Right atrium auricular region (tissue), 2 donors: ENCODE measurements at places on chromosomes 12 and 14.
A peak's percentile ranks its signal among the peaks of the same experiment; 100 is the strongest.

- DNase-seq = no peak
Measured at GRCh38 chr12:102093319-102093718, 26.6 kb downstream of the NUP37 start.

DNA sequence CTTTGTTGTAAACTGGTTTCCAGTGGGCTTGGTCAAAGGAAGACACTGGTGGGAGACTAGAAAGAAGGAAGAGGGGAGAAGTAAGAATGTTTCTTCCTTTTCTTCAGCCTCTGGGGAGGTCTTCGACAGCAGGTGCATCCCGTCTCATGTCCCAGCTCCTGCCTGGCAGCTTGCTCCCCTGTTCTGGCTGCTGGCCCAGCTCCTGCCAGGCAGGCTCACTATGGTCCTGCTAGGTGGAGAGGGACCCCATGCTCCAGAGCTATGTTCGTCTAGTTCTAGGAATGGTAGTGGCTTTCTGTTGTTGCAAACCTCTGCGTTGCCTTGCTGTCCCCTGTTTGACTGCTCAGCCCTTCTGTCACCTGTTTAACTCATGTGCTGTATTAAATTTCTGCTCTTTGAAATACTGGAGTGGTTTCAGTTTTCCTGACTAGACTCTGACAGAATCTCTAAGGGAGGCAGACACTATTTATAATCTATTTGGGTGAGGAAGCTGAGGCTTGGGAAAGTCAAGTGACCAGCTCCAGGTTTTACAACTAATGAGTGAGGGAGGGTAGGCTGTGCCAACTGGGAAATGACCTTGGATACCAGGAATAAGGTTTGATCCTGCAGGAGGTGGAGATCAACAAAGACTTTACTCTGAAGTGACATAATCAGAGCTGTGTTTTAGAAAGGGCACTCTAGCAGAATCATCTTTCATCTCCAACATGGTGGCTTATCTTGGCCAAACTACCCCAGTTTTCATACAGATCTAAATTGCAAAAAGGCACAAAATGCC is 94.7 kb upstream of the DDHD1 start:
- DNase-seq = no peak

DNA sequence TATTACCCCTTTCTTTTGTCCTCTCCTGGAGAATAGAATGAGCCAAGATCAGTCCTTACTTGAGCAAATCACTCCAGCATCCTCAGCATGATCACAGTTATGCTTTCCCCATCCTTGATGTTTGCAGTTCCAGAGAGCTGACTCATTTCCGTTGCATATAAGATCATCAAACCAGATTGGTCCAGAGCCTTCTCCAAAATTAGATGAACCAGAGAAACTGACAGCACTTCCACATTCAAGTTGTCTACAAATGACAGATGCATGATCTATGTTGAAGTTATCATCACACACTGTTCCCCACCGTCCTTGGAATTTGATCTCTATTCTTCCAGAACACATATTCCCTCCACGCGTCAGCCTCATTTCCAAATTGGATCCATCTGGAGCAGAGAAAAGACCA is 4.8 kb downstream of the CD163 start:
- DNase-seq = no peak

DNA sequence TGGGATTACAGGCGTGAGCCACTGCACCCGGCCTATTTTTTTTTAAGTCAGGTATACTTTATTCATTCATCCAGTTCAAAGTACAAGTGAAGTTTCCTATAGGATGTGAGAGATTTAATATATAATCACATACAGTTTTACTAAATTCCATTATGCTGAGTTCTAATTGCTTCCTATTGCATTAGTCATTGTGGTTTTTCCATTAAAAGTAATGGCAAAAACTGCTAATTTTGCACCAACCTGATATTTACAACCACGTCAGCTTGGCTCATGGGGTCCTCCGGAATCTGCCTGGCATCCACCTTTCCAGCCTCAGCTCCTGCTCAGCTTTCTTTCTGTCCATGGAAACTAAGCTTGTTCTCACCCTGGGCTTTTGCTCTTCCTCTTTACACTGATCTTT is 67.0 kb upstream of the CSRP2 start:
- no peak for DNase-seq

- no peak for DNase-seq
Measured at GRCh38 chr14:21267886-21268616, 1.2 kb downstream of the HNRNPC start.

DNA sequence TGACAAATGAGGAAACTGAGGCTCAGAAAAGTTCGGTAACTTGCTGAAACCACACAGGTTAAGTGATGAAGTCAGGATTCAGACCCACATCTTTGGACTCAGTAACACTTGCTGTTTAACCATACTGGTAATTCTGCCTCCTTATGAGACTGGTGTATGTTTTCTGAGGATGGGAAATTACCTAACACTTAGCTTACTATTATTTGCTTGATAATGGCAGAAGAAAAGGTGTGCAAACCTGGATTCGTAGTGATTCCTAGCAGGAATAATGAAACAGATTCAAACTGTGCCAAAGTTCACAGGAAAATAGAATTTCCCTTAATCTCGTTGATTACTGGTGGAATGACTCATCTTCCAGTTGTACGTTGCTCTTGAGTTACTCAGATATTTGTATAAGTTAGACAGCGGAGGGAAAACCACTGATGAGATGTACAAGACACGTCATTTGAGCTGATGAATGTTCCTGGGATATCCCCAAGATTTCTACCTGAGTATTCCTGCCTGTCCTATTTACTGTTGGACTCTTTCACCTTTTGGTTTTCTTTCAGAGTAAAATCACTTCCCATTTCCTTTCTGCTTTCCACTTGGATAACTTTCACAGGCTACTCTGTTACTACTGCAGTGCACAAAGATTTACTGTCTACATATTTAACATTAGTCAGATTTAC is 37.5 kb downstream of the PRORP start:
- no peak for DNase-seq

DNA sequence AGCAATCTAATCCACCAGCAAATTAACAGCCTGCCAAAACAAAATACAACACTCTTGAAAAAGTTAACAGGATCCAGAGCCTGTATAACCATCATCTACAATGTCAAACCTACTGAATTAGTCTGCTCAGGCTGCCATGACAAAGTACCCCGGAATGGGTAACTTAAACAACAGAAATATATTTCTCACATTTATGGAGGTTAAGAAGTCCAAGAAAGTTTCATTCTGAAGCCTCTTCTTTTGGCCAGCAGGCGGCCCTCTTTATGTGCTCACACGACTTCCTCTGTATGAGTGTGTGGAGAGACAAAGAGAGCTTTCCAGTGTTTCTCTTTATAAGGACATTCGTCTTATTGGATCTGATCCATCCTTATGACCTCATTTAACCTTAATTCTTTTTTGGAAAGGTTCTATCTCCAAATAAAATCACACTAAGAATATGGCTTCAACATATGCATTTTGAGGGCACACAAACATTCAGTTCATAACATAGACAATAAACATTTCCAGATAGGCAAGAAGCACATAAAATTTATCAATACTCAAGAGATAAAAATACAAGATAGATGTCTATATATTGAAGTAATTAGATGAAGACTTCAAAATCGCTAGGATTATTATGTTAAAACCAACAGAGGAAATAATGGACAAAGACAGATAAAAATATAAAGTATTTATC is 5.9 kb upstream of the RERG start:
- peak; percentile 75 for DNase-seq

DNA sequence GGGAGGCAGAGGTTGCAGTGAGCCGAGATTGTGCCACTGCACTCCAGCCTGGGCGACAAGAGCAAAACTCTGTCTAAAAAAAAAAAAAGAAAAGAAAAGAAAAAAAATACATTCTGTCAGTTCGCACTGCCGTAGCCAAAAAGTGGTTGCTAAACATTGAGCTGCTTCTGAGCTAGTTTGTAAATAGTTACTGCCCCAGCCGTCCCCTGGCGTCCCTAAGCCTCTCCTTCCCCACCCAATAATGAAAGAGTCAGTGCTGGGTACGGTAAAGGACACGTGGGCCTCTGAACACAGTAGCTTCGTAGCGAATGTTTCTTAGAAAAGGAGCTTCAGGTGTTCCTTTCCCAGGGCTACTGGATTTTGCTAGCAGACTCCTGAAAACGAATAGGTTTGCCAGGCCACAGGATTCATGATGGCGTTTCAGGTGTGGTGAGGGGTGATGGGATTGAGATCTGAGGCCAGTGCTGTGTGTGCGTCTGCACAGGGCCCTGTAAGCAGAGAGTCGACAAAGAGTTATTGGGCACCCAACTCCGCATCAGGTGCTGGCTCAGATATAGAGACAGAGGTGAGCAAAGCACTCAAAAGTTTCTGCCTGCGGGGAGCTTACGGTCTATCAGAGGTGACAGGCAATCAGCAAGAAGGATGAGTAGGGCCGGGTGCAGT is 94.1 kb downstream of the LGMN start:
- no peak for DNase-seq

- no peak for DNase-seq
Measured at GRCh38 chr14:63991833-63992232, 139.0 kb downstream of the SYNE2 start.

GRCh38 chr12:6124411-6125309 is at the start of gene VWF:
Gene VWF (minus strand): TSS chr12:6124670. CDS start chr12:6123196, 1,474 bp downstream.
- DNase-seq = no peak

DNA sequence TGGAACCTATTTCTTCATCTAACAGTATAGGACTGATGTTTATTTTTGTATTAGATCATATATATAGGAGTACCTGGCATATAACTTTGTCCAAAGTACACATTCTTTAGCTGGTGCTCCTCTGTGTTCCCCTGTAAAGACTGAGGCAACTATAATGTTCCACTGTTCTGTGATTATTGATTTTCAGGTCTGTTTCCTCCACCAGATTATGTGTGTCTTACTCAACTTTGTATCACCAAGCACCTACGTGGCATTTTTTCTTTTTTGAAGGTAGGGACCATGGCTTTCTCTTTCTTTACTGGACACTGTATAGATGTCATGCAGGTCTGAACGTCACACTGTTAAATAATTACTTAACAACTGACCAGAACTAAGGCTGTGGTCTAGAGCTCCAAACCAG is 29.3 kb downstream of the BICD1 start:
- DNase-seq = no peak

- no peak for DNase-seq
Measured at GRCh38 chr14:75653563-75653962, 7.1 kb downstream of the ERG28 start.

- no peak for DNase-seq
Measured at GRCh38 chr12:72098622-72099021, 160.0 kb downstream of the TPH2 start.

- DNase-seq = no peak
Measured at GRCh38 chr12:100219328-100220109, 18.9 kb downstream of the ACTR6 start.

- DNase-seq = no peak
Measured at GRCh38 chr12:56013482-56013881, 7.4 kb upstream of the IKZF4 start.

DNA sequence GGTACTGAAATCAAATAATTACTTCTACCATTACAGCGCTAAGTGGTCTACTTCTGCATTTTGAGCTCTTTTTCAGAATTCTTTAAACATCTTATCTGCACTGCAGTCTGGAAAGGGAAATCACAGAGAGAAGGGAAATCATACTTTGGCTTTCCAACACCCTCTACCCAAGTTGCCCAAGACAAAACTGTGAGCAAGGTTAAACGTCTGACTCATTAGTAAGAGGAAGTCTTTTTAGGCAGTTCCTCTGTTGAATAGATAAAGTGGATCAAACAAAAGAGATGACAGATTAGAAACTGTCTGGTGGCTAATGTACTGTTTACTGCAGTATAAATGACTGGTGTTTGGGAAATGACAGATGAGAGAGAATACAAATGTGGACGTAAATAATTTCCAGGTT is 858.1 kb downstream of the NRXN3 start:
- no peak for DNase-seq

- DNase-seq = no peak
Measured at GRCh38 chr12:49622501-49623141, 740 bp upstream of the PRPF40B start.

- DNase-seq = no peak
Measured at GRCh38 chr12:49030119-49030518, 11.5 kb upstream of the PRKAG1 start.

GRCh38 chr12:45914090-45914489 is 76.3 kb downstream of the SCAF11 start:
- DNase-seq = no peak

GRCh38 chr12:50024805-50025186 is 498 bp downstream of the RACGAP1 start:
- no peak for DNase-seq

- DNase-seq = no peak
Measured at GRCh38 chr12:6312529-6313325, 2.2 kb downstream of the PLEKHG6 start.

DNA sequence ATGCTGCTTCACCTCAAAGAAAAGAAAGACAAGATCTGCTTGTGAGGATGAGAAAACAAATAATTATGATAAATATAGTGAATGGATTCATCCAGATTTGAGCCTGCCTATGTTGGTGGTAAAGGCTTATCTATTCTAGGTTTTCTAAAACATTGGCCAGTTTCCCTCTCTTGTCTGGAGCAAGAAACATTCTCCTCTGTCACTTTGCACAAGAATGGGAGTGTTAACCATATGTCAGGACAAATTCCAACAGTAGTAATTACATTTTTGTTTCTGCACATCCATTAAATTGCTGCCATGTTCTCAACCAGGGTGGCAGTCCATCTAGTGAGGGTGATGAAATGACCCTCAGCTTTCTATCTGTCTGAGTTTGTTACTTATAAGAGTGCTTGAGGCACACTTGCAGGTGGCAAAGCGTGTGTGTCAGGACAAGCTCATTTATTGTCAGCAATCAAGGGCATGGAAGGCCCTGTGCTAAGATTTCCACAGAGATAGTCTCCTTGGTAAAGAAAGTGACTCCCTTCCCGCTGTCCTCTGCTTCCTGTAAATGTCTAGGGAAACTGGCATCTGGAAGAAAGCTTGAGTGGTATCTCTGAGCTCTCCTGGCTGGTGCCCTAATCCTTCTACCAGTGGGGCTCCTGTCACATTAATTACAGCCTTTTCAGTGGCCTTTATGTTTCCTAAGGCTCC is 502.1 kb upstream of the FLRT2 start:
- no peak for DNase-seq

DNA sequence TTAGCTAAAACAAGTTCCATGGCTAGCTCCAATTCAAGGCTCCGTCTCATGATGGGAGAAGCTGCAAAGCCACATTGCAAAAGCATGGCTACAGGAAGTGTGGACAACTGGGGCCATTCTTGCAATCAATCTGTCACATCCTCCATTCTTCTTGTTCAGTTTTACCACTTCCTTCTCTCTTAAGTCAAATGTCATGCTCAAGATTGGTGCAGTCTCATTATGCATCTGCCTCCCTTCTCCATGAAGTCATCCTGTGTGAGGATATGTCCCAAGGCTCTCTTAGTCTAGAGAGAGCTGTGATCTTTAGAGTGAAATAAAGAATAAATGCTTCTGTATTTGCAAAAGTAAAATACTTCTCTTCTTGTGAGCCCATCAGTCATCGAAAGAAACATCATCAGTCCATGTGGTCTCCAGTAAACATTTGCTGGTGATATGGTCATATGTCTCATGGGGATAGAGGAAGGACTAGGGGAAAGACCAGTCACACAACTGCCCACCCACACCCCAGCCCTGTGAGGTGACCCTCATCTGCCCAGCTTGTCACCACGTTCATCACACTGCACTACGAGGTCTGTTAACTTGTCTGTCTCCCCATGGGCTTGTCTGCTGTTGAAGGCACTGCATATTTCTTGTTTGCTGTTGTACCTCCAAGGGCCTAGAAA is 303.0 kb downstream of the NUAK1 start:
- DNase-seq = no peak

- DNase-seq = no peak
Measured at GRCh38 chr12:67222302-67222701, 46.9 kb upstream of the CAND1 start.
